CD4-positive, alpha-beta T cell treated with Interleukin-15 for 4 hours (primary cell): ENCODE measurements at places on chromosomes 4 and X.

DNA sequence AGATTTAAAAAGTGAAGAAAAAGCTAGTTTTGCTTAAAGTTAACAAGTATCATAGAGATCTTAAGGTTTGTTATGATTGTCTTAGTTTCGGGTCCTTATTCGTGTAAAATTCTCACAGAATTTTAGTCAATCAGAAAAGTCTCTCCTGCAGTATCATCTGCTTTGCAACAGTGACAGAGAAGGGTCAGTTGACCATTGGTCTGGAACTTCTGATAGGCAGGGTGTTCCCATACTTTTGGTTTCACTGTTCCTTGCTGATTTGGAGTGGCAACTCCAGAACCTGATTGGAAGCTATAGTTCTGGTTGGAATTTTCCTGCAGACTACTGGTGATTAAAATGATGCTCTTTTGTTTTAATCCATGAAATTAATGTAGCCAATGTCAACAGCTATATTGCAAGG is 1.8 kb downstream of the IL15 start:
- DNase-seq = no peak

GRCh38 chrX:118218079-118218478 is 101.5 kb upstream of the KLHL13 start:
- DNase-seq = no peak

GRCh38 chr4:24794916-24795665 is at the start of gene SOD3:
Gene SOD3 (plus strand): TSS chr4:24795573. CDS start chr4:24799522, 3,949 bp downstream.
- DNase-seq = no peak

DNA sequence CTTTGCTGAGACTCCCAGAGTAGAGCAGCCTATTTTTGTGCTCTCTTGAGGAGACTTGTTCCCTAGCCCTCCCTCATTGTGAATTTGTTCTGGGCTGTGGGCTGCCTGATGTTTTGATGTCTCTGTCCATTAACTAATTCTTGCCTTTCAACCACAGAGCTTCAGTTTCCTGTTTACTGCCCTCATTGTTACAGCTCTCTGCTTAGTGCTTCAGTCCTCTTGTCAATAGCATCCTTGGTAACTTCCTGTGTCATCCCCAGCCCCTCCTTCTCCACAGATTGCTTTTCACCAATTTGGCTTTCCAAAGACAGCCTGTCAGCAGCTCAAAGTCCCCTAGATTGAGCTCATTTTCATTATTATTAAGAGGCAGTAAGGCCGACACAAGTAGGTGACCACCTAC is 69.9 kb downstream of the COX7B2 start:
- DNase-seq = no peak

DNA sequence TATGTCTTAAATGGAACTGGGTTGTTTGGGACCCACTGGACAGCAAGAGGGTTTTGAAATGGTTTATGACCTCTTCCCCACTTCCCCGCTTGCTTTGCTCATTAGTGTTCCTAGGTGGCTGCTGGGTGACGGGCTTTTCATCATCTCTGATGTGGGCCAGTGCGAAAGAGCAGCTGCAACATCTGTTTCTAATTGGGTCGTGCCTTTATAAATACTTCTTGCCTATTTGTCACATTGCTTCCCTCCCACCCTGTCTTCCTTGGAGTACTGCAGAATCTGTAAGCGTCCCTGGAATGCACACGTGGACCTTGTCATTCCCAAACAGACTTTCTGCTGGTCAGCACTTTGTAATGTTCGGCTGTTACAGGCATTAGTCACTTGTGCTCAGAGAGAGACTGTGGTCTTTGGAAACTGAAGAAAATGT is 35.2 kb downstream of the SEPTIN11 start:
- DNase-seq = no peak

DNA sequence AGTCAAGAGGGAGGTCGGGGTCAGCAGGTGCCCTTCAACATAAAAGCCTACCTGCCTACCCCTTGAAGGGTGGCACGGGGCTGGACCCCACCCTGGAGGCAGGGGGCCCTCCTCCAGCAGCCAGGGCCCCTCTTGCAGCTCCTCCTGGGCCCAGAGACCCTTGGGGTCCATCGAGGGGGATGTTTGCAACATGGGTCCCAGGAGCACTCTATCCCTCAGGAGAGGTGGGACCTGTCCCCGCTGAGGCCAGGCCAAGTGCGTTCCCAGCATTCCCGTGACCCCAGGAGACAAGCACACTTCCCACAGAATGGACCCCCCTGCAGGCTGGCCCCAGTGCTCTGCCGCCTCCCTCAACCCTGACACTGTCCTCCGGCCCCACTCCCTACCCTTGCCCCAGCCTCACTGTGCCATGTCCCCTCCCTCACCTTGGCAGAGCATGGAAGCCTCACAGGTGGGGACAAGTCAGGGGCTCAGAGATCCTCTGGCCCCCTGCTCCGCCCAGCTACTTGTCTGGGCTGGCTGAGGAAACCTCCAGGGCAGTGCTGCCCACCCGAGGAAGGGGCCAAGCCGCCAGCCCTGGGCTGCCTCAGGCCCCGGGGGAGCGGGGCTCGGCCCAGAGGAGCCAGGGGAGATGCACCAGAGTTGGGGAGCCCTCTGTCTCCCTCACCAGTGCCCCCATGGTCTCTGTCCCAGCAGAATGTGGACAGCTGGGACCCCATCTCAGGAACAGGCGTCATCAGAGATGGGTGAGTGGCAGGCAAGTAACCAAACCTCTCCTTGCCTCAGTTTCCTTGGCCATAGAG is 2.2 kb downstream of the MXD4 start:
- DNase-seq = no peak

DNA sequence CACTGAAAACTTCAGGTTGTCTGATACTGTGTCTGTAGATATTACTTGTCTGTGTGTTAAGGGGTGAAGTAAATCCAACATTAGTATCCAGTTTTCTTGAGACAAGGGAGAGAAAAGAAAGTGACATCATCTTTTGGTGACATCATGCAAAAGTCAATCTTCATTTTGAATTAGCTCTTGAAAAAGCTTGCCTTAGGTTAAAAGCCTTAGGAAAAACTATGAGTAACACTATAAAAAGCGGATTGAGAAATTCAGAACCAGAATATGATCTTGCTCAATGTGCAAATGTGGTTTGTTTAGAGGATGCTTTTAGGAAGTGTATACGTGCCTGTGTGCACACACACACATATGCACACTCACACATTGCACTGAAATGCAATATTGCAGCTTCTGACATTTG is 345.8 kb upstream of the CASK start:
- no peak for DNase-seq

- no peak for DNase-seq
These were observed at the start of gene TMEM47 for GRCh38 chrX:34656842-34657725. Gene TMEM47 (minus strand): TSS chrX:34657285. CDS start chrX:34657029, 256 bp downstream.

DNA sequence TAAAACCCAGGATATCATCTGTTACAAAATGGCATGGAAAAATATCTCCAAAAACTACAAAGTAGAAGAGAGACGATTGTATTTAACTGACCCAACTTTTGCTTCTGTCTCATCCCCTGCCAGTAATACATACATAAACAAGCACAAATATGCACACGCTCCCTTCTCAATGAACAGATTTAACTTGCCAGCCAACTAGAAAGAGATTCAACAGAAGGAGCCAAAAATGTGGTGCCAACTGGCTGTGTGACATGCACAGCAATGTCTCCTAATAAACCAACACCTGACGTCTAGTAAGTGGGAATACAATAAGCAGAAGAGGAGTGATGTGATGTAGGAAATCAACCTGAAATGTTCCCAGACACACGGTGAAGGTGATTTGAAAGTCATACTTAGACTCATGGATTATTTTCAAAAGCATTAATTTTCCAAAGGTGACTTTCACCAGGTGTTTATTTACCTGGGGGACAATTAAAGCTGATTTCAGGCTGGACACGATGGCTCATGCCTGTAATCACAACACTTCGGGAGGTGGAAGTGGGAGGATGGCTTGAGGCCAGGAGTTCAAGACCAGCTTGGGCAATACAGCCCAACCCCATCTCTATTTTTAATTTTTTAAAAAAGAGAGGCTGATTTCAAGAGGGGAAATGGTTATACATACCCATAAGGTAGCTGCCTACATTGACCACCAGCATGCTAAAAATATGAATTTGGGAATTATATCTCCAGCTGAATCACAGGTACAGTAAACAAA is 33.7 kb downstream of the SH3RF1 start:
- DNase-seq = no peak

DNA sequence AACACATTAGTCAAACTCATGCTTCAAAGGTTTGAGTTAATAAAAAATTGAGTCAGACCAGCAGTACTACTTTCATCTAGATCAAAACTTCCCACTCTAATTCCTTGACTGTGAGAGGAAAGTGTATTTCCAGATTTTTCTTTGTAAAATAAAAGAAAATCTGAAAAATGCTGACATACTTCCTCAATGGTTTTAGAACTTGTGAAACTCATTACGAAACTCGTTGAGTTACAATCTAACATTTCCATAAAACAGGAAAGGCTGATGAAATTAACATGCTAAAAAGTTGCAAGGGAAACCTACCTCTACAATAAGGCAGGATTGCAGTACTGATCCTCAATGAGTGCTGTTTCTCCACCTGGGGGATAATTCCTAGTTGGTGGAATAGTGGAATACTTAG is 217.8 kb upstream of the HCCS start:
- no peak for DNase-seq

- peak; percentile 52 for DNase-seq
These were observed 54.5 kb downstream of the RTL9 start for GRCh38 chrX:110412971-110413726.

DNA sequence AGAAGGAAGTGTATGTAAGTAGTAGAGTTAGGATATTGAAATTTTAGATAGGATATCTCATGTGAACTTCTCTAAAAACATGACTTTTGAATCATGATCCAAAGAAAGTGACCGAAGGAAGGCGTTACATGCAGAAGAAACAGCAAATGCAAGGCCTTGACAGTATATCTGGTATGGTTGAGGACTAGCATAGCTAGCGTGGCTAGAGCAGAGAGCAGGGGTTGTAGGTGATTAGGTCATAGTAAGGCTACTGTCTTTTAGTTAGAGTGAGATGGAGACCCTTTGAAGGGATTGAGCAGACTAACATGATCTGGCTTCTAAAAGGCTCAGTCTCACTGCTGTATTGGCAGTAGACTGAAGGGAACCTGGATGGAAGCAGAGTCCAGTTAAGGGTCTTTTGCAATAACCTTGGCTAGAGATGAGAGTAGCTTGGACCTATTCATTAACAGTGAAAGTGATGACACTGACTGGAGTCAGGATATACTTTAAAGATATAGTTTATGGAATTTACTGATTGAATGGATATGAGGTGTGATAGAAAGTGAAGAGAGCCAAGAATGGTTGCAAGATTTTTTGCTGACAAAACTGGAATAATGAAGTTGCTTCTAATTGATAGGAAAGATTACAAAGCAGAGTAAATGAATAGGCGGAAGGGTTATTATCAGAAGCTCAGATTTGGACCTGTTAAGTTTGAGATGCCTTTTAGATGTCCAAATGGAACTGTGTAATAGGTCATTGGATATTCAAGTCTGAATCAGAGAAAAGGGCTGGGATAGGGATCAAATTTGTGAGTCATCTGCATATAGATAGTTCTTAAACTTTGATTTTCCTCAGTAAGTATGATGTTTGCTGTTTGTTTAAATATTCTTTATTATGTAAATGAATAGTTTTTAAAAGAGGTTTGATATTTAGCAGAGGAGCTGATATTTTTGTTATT is 59.8 kb downstream of the MRPL1 start:
- no peak for DNase-seq

- DNase-seq = no peak
These were observed 419.2 kb upstream of the CT83 start for GRCh38 chrX:116881961-116882360.
